ENCODE measurements at places on chromosomes 16 and 17.
A peak's percentile ranks its signal among the peaks of the same experiment; 100 is the strongest.

DNA sequence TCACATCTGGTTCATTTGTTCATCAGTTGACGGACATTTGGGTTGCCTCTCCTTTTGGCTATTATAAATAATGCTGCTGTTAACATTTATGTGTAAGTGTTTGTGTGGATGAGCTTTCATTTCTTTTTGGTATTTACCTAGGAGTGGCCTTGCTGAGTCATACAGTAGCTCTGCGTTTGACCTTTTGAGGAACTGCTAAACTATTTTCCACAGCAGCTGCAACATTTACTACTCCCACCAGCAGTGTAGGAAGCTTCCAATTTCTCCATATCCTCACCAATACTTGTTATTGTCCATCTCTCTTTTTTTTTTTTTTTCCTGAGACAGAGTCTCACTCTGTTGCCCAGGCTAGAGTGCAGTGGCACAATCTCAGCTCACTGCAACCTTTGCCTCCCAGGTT is 20.7 kb upstream of the PLCG2 start:
- no peak for DNase-seq

- DNase-seq: peak; percentile 59
Measured at GRCh38 chr16:73196670-73197069, 148.7 kb upstream of the ZFHX3 start.

GRCh38 chr17:48795444-48796162 is 21.4 kb downstream of the TTLL6 start:
- no peak for DNase-seq

DNA sequence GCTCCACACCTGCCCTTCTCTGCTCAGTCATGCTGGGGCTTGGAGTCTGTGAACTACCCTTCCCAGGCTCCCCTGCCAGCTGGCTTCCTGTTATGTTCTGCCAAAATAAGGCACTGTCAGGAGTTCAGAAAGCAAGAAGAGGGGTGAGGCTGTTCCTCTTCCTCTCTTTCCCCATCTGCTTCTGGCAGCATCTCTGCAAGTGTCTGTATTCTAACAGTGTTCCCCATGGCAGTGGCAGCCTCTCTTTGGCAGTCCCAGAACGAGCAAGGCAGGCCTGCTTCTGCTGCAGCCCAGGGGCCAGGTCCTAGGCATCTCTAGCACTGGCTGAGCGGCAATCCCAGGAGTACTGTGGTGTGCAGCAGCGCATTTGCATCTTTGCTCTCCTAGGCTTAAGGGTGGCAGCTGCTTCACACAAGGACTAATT is 219.1 kb downstream of the STX8 start:
- peak; percentile 36 for DNase-seq

DNA sequence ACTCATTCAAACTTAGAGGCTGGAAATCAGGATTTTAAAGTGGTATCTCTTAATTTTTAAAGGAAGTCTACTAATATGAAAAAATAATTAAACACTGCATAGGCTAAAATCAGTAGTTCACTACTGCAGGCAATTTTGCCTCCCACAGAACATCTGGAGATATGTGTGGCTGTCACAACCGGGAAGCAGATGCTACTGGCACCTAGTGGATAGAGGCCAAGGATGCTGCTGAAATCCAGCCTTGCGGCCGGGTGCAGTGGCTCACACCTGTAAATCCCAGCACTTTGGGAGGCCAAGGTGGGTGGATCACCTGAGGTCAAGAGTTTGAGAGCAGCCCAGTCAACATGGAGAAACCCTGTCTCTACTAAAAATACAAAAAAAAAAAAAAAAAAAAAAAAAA is 473.9 kb downstream of the XYLT1 start:
- no peak for DNase-seq

DNA sequence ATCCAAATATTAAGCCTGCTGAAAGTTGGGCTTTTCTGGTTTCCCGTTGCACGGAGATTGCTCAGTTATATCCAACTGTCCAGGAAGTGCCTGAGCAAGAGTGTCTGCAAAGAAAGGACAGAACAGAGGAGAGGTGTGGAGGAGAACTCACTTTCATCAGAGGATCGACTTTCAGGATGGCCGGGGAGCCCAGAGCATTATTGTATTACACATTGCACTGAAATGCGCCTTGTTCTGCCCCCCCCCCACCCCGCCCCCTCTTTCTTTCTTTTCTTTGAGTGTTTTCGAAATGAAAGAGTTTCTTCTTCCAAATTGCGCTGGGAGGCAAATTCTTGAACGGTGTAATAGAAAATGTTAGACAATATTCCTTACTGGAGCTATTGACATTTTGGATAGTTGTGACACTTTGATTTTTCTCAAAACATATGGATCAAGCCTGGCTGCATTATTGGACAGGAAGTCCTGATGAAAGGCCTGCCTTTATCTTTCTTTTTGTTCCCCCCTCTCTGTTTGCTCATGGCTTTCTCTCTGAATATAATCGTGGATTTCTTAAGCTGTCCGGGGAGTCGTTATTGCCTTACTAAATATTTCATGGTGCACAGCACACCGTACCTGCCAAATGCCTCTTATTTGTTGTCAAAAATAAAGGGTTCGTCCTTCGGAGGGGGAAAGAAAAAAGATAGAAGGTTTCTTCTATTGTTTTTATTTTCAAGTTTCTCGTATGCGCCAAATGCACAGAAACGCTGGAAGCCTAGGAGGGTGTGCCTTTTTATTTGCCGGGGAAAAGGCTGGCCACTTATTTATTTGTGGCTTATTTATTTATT is 110.8 kb downstream of the IRX3 start:
- DNase-seq: no peak

DNA sequence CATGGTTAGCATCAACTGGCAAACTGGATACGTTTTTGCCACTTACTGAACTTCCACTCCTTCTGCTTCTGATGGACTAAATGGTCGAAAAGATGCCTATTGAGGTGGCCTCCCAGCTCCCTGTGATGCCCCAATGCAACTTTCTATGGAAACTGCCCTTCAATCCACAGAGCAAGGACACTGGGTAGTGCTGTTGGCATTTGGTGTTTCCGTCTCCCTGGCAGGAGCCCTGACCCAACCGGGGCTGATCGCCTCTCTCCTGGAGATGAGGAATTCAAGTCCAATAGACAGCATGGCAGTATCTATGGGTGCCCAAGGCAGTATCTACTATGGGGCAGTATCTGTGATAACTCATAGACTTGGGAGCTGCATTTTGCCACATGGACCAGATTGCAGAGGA is 116.3 kb upstream of the IRX3 start:
- no peak for DNase-seq

DNA sequence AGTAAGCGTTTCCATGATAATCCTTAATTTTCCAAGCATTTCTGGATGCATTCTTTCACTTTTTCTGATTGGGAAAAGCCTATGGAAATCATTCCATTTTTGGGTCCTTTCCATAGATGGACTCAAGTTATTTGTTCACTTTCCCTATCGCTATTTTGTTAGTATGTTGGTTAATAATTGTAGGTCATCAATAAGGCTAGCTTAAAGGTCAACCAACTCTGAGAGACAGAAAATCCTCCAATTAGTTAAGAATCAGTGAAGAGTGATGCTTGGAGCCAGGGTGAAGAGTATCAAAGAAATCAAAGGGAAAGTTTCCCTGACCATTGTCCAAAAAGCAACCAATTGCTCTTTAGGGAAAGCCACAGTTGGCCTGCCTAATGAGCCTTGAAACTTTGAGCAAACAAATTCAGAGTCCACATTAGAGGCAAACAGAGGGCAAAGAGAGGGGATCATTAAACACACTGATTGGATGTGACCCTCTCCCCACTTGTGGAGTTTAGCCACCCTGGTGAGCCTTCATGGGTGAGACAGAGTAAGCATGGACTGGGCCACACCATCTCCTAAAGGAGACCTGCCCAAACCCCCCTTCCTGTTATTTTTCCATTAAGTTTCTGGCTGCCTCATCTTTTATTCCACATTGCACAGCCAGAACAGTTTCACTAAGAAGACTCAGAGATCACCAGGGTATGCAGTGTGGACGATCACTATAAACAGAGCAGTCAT is 133.4 kb upstream of the DYNLRB2 start:
- no peak for DNase-seq

GRCh38 chr17:1294157-1294717 is 14.8 kb downstream of the TRARG1 start:
- no peak for DNase-seq

DNA sequence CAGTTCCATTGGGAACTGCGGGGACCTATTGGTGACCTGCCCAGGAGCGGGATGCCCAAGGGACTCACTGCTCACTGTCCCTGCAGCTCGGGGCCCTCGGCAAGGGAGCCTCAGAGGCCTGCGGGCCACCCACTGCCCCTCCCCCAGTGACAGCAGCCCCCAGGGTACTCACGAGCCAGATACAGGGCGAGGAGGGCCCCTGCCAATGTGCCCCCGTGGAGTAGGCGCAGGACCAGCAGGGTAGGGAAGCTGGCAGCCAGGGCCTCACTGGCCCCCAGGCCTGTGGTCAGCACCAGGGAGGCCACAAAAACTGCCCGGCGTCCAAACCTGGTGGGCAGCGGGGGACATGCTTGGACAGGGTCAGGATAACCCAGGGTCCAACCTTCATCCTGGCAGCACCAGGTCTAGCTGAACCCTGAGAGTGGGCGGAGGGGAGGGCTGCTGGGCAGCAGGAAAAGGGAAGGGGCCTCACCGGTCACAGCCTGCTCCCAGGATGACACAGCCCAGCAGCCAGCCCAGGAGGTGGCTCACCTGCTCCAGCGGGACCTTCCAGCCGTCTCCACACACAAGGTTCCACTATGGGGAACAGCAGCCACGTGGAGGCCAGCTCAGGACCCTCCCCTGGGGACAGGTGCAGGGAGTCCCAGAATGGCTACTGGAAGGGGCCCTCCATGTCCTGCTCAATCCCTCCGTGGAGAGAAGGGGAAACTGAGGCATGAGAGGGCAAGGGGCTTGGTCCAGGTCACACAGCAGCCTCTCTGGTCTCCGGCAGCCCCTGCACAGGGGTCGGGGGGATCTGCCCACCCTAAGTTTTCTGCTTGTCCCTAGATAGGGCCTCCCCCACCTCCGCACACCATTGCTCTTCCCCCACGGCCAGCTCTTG is 855 bp downstream of the SLC22A31 start:
- DNase-seq: no peak

DNA sequence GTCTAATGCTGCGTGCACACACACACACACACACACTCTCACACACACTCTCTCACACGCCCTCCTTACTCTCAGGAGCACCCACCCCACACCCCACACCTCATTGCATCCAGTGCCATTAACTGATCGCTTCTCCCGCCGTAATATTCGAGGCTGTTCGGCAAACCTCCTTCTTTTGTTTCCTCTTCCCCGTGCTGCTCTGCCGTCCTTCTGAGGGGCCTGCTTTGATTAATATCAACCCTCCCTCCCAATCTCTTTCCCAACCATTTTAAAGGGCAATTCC is 156.2 kb upstream of the TNRC6C start:
- DNase-seq: no peak

DNA sequence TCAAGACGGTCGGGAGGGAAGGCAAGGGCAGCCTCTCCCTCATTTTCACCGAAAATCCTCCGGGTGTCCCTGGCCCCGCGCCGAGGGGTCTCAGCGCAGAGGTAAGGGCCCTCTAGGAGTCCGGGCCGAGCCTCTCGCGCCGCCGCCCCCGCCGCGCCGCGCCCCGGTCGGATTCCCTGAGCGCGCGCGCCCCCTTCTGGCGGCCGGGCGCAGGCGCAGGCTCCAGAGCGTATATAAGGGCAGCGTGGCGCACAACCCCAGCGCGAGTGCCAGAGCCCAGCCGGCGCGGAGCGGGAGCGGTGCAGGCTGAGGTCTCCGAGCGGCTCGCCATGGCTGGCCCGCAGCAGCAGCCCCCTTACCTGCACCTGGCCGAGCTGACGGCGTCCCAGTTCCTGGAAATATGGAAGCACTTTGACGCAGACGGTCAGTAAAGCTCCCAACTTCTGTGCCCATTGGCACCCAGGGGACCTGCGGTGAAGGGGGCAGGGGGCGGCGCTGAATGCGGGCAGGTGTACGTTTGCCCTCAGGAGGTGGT is at the start of gene CALB2:
Gene CALB2 (plus strand): TSS at position 260 of the 535 bp plus-strand sequence. CDS start 70 bp downstream, at position 330.
- DNase-seq: peak; percentile 59

DNA sequence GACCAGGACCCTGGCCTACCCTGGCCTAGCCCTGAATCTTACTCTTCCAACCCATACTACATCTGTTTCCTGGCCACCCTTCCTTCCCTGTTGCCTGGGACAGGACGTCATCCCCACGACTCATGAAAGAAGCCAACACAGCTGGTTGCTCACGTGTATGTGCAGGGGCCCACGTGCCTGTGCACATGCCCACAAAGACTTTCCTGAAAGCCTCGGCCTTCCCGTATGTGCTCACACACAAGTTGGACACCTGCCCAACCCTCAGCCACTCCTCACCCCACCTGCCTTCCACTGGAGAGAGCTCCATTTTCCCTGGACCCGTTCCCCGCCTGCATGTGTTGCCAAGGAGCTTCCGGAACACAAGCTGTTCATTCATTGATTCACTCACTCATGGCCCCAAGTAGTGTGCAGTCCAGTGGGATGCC is 7.0 kb downstream of the PLXDC1 start:
- DNase-seq: peak; percentile 94

- DNase-seq: no peak
Measured at GRCh38 chr17:44610331-44610730, 45.9 kb upstream of the MEIOC start.

GRCh38 chr16:49588729-49589384 is 215.3 kb downstream of the C16orf78 start:
- no peak for DNase-seq

DNA sequence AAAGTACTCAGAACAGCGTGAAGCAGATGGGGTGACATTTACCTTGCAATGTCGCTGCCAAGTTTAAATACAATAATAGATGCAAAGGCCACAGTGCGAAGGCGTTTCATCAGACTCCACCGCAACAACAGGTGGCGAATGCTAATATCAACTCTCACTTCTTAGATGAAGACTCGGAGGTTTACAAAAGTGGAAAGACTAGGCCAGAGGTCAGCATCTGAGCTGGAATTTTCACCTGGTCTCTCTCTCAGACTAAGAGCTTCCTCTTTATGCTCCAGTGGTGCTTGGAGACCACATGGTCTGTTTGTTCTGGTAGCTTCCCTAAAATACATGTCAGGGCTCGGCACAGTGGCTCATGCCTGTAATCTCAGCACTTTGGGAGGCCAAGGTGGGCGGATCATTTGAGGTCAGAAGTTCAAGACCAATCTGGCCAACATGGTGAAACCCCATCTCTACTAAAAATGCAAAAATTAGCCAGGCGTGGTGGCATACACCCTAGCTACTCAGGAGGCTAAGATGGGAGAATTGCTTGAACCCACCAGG is 169.1 kb downstream of the XYLT1 start:
- DNase-seq: no peak

Data from cerebellar cortex (tissue), 1 donor.